ENCODE measurements at places on chromosomes 5 and 9.

DNA sequence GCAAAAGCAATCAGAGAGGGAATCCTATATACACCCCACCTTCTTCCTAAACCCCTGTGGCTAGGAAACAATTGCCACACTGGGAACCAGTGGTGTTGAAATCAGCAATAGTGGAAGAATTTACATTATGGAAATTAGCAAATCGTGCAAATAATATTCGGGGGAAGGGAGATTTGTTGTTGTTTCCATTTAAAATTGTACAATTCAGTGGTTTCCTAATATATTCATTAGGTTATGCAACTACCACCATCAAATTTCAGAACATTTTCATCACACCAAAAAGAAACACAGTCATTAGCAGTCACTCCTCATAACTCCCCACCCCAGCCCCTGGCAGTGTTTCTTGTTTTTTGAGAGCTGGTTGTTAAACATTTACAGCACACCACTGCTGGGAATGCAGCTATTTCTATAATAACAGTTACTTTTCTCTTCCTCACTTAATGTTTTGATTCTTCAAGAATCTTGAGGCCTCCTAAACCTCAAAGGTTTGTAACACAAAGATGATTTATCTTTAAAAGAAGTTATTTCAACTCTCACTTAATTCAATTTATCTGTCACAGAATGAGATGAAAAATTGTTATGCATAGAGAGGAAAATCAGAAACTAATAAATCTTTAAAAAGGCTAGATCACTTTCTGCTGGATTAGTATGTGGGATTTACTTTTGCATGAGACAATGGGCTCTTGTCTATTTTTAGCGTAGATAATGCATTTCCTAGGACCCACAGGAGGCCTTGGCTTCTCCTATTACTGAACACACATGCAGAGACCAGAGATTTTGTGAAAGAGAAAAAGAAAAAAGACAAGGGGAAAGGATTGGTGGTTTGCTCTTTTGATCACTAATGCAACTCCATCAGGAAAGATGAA, 91.8 kb upstream of the DAPK1 start:
- no peaks in the 10 kb centered on the region for H3K27me3 ChIP-seq
- no peaks in the 10 kb centered on the region for H3K36me3 ChIP-seq
- DNase-seq = peak; percentile 76
- H3K4me3 ChIP-seq = no peak overlapping the region
- H3K4me1 ChIP-seq = peaks cover 8% of the 10 kb centered on the region

GRCh38 chr5:97729938-97730337, 546.9 kb upstream of the RIOK2 start:
- no peak for DNase-seq
- no peak overlapping the region for H3K4me3 ChIP-seq
- no peaks in the 10 kb centered on the region for H3K4me1 ChIP-seq

- peaks cover 17% of the 10 kb centered on the region for H3K36me3 ChIP-seq
- no peak overlapping the region for H3K27ac ChIP-seq
- H3K4me1 ChIP-seq = no peaks in the 10 kb centered on the region
- H3K4me3 ChIP-seq = no peak overlapping the region
These were observed 83.4 kb upstream of the ZNF169 start for GRCh38 chr9:94175669-94176068.

- no peak overlapping the region for H3K27ac ChIP-seq
- no peak overlapping the region for H3K4me3 ChIP-seq
- no peaks in the 10 kb centered on the region for H3K27me3 ChIP-seq
These were observed 162.1 kb upstream of the FST start for GRCh38 chr5:53318303-53318702.

DNA sequence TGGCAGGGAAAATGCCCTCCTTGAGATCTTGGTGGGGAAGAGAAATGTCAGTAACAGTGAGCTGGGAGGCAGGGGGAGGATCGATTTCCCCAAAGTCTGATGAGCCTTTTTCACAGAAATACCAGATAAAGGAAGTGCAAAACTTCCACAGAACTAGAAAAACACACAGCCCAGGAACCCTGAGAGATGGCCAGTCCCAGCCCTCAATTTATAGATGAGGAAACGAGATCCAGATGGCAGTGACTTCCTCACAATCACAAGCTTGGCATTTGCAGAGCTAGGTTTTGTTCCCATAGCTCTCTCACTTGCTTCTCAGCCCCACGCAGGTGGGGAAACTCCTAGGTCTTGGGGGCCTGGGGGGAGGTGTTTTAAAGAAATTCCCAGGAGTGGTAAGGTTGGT, 3.8 kb upstream of the GGTA1 start:
- DNase-seq = no peak
- no peaks in the 10 kb centered on the region for H3K36me3 ChIP-seq
- peaks cover 23% of the 10 kb centered on the region for H3K27me3 ChIP-seq
- no peak overlapping the region for H3K4me3 ChIP-seq
- peaks cover 10% of the 10 kb centered on the region for H3K4me1 ChIP-seq

DNA sequence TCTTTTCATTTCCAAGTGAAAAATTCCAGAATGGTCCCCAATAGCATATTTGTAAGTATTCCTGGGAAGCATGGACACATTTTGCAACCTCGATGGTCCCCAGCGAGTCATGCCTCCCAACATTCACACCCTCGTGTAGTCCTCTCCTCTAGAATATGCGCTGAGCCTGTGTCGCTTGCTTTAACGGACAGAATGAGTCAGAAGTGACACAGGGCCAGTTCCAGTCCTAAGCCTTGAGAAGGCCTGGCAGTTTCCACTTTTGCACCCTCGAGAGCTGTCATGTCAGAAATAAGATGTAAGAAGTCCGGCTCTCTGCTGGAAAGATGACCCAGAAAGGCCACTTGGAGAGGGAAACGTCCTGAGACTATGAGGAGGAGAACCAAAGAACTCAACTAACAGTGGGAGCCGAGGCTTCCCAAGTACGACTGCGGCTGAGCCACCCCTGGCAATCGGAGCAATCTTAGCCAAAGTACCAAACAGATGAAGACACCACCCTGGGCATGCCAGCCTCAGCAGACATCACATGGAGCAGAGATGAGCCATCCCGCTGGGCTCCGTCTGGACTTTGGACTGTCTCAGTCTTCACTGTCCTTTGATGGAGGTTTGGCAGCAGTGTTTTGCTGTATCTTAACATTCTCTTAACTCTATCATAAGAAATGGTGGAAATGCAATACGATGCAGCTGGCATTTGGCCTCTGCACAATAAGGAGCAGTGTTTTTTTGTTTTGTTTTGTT, 42.6 kb upstream of the GFPT2 start:
- no peaks in the 10 kb centered on the region for H3K36me3 ChIP-seq
- no peak for DNase-seq
- H3K27ac ChIP-seq = no peak overlapping the region
- H3K27me3 ChIP-seq = no peaks in the 10 kb centered on the region
- no peaks in the 10 kb centered on the region for H3K4me1 ChIP-seq
- H3K4me3 ChIP-seq = no peak overlapping the region

DNA sequence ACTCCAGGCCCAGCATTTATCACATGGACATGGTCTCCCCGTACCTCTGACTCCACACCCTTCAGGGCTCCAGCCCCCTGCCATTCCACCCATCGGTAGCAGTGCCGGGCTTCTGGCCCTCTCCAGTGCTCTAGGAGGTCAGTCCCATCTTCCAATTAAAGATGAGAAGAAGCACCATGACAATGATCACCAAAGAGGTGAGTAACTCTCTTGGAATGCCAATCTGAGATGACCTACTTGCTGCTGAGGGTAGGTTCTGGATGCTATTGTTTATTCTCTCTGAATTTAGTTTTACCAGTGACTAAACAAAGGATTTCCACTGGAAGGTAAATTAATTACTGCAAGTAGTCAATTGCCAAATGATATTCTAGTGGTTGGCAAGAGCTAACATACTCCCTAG, 80.8 kb downstream of the TLE4 start:
- H3K4me1 ChIP-seq = no peaks in the 10 kb centered on the region
- H3K27me3 ChIP-seq = no peaks in the 10 kb centered on the region
- DNase-seq = no peak
- H3K4me3 ChIP-seq = no peak overlapping the region
- no peak overlapping the region for H3K27ac ChIP-seq

- DNase-seq = no peak
- H3K27ac ChIP-seq = no peak overlapping the region
- no peaks in the 10 kb centered on the region for H3K36me3 ChIP-seq
- H3K4me1 ChIP-seq = no peaks in the 10 kb centered on the region
These were observed 233.4 kb downstream of the NR3C1 start for GRCh38 chr5:143170104-143170503.

DNA sequence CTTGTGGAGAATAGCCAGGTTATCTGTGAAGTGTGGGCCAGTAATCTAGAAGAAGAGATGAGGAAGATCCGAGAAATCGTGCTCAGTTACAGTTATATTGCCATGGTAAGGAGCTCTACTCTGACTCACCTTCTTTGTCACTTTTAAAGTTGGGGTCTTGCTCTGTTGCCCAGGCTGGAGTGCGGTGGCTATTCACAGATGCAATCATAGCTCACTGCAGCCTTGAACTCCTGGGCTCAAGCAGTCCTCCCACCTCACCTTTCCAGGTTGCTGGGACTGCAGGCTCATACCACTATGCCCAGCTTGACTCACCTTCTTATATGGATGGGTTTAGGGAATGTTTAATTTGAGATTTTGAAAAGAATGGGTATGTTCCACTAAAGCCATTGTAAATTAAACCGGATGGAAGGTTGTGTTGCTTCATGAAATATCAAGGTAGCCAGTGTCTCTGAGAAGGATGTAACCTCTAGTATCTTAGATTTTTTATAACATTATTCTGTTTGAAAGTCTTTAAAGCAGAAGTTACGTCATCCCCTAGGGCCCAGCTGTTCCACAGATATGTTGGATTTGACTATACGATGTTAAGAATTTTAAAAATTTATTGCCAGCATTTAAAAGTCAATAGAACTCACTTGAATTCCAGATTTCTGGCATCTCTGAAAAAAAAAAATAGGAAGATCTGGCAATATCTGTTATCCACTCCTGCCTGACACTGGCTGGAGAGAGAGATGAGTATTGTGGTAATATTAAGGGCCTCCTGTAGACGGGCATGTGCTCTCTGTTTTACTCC, 5.1 kb downstream of the CNOT8 start:
- no peak overlapping the region for H3K27ac ChIP-seq
- no peak overlapping the region for H3K4me3 ChIP-seq
- no peak for DNase-seq
- no peaks in the 10 kb centered on the region for H3K27me3 ChIP-seq
- H3K36me3 ChIP-seq = peaks cover 17% of the 10 kb centered on the region

- H3K27ac ChIP-seq = no peak overlapping the region
- H3K36me3 ChIP-seq = peaks cover 9% of the 10 kb centered on the region
- H3K27me3 ChIP-seq = no peaks in the 10 kb centered on the region
- H3K4me1 ChIP-seq = no peaks in the 10 kb centered on the region
These were observed 32.7 kb upstream of the ISCA1 start for GRCh38 chr9:86315078-86315477.
